ENCODE measurements at places on chromosomes 4 and X.

GRCh38 chr4:34633241-34633640 lies 1611.1 kb downstream of the ARAP2 start:
- no peak for ATAC-seq

DNA sequence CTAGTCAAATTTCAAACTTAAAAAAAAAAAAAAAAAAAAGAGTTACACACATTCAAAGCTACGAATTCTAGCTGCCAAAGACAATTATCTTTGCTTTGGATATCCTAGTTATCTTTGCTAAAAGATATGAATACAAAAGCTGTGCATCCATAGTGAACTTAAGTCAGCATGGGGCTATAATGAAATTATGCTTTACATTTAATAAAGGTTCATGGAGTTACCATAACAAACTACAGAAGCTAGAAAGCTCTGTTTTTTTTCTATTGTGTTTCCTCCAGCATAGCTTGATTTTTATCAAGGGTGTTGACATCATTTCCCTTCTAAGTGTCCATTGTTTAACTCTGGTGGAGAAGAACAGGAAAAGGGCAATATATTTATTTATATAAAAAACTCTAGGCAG lies 234.1 kb downstream of the ANKRD50 start:
- ATAC-seq: no peak

- no peak for ATAC-seq
Measured at GRCh38 chrX:104712515-104712914, 146.5 kb downstream of the IL1RAPL2 start.

DNA sequence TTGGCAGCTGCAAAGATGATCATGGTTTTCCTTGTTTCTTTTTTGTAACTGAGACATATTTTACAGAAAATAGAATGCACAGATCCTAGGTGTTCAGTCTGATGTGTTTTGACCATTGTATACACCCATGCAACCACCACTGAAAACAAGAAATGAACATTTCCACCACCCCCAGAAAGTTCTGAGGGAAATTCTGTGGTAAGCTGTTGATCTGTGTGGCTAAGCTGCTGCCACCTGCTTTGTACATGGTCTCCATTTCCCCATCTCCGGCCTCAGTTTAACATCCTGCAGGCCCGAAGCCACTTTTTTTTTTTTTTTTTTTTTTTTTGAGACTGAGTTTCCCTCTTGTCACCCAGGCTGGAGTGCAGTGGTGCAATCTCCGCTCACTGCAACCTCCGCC lies 65.3 kb downstream of the NYX start:
- peak; percentile 45 for ATAC-seq

DNA sequence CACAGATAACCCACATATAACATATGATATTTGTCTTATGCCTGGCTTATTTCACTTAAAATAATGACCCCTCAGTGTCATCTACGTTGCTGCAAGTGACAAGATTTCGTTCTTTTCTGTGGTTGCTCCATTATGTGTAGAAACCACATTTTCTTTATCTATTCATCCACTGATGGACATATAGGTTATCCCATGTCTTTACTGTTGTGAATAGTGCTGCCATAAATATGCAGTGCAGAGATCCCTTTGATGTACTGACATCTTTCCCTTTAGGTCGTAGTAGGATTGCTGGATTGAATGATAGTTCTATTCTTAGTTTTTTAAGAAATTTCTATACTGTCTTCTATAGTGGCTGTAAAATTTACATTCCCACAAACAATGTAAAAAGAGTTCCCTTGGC lies 135.8 kb downstream of the TET2 start:
- no peak for ATAC-seq
